ENCODE measurements at places on chromosomes 5 and 9.
A peak's percentile ranks its signal among the peaks of the same experiment; 100 is the strongest.

GRCh38 chr5:141094481-141095262, at the start of gene PCDHB2:
PCDHB2 (plus strand) TSS chr5:141094615; CDS start chr5:141094791, 176 bp downstream.
- H3K27ac ChIP-seq = no peak within 1 kb of the TSS
- no peaks in the 10 kb centered on the region for H3K27me3 ChIP-seq
- H3K36me3 ChIP-seq = no peaks in the 10 kb centered on the region
- H3K4me1 ChIP-seq = no peaks in the 10 kb centered on the region
- H3K4me3 ChIP-seq = peak within 1 kb of the TSS; percentile 22
- DNase-seq = no peak

DNA sequence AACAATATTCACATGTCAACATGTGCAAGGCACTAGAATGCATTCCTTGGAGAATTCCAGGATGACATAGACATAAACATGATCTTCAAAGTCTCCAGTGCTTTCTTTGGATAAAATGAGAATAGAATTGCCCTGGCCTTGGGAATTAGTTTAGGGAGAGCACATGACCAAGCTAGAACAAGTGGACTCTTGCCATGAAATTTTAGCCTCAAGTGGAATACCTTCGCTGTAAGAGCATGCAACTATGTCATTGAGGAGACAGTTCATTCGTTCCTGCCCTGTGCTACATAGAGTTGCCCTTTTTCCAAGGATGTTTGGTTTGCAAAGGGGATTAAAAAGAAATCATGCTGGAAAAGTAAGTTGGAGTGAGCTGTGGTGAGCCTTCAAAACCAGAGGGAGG, 42.7 kb downstream of the ZFAND5 start:
- H3K27ac ChIP-seq = no peak overlapping the region
- no peaks in the 10 kb centered on the region for H3K36me3 ChIP-seq
- no peaks in the 10 kb centered on the region for H3K27me3 ChIP-seq
- H3K4me3 ChIP-seq = no peak overlapping the region
- no peaks in the 10 kb centered on the region for H3K4me1 ChIP-seq

DNA sequence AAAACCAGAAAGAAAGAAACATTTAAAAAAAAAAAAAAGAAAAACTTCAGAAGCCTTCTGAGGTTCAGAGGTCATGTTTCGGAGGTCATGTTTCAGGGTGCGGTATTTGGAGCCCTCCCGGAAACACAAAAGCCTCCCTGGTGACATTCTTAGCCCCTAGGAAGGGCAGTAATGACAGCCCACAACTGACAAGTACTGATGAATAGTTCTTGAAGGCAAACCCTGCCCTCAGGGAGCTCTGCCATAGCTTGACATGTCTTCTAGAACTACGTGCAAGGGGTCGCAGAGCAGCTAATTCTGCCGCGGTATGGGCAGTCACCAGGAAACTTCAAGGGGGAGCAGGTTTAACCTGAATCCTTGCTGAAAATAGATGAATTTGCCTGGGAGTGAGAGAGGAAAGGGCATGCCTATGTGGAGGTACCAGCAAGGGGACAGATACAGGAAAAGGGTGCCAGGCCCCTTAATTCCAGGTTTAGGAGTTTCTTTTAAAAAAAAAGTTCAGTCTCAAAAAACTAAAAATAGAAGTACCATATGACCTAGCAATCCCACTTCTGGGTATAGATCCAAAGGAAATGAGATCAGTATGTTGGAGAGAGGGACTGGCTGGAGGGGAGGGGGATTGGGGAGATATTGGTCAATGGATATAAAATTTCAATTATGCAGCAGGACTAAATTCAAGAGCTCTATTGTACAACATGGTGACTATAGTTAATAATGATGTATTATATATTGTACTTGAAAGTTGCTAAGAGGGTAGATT, 98.4 kb downstream of the C9orf152 start:
- H3K27me3 ChIP-seq = no peaks in the 10 kb centered on the region
- H3K36me3 ChIP-seq = no peaks in the 10 kb centered on the region
- H3K27ac ChIP-seq = no peak overlapping the region
- no peak overlapping the region for H3K4me3 ChIP-seq
- DNase-seq = no peak
- H3K4me1 ChIP-seq = peaks cover 5% of the 10 kb centered on the region

GRCh38 chr5:76041863-76042262, 41.3 kb upstream of the SV2C start:
- no peaks in the 10 kb centered on the region for H3K4me1 ChIP-seq
- no peaks in the 10 kb centered on the region for H3K36me3 ChIP-seq
- H3K4me3 ChIP-seq = no peak overlapping the region
- H3K27ac ChIP-seq = no peak overlapping the region

GRCh38 chr9:126698251-126698650, 84.5 kb downstream of the LMX1B start:
- no peak overlapping the region for H3K4me3 ChIP-seq
- H3K4me1 ChIP-seq = no peaks in the 10 kb centered on the region
- H3K27me3 ChIP-seq = no peaks in the 10 kb centered on the region
- no peaks in the 10 kb centered on the region for H3K36me3 ChIP-seq
- H3K27ac ChIP-seq = no peak overlapping the region

DNA sequence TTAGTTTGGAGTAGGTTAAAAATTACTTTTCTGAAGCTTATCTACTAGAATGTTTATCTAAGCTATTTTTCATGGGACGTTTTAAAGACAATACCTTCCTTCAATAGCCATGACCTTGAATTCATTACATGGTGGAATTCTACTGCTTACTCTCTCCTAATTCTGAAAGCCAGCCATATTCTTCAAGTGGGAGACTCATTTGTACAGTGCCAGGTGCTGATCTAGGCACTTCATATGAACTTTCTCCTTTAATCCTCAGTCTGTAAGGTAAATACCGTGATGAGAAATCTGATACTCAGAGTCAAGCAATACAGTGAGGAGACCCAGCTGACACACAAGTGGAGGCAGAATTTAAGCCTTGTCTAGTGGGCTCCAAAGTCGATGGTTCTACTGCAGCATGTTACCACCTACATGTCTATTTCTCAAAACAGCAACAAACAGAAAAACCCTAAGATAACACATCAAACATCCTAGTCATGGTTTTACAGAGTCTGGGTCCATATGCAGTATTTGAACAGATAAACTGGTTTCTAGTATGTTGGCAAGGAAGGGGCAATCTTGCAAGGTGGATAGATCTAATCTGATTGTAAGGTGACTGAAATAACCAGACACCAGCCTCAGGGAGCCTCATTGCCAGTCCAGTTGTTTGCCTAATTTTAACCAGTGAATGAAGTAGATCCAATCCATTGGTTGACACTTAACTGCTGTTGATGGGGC, 243.7 kb downstream of the PIK3R1 start:
- no peaks in the 10 kb centered on the region for H3K36me3 ChIP-seq
- no peak overlapping the region for H3K27ac ChIP-seq
- H3K27me3 ChIP-seq = no peaks in the 10 kb centered on the region
- H3K4me1 ChIP-seq = peaks cover 4% of the 10 kb centered on the region
- DNase-seq = no peak

- no peaks in the 10 kb centered on the region for H3K36me3 ChIP-seq
- H3K4me3 ChIP-seq = no peak overlapping the region
- peaks cover 6% of the 10 kb centered on the region for H3K4me1 ChIP-seq
- H3K27me3 ChIP-seq = no peaks in the 10 kb centered on the region
- H3K27ac ChIP-seq = no peak overlapping the region
Observed at GRCh38 chr5:14528115-14528514, 53.5 kb upstream of the OTULINL start.

GRCh38 chr5:125868036-125868435, 555.2 kb upstream of the GRAMD2B start:
- no peak overlapping the region for H3K27ac ChIP-seq

GRCh38 chr5:41403846-41404245, 106.6 kb downstream of the PLCXD3 start:
- DNase-seq = no peak
- H3K27ac ChIP-seq = no peak overlapping the region
- no peak overlapping the region for H3K4me3 ChIP-seq
- H3K36me3 ChIP-seq = no peaks in the 10 kb centered on the region
- H3K27me3 ChIP-seq = no peaks in the 10 kb centered on the region

GRCh38 chr5:112878760-112879159, 17.7 kb downstream of the SRP19 start:
- no peaks in the 10 kb centered on the region for H3K36me3 ChIP-seq
- H3K27ac ChIP-seq = no peak overlapping the region
- DNase-seq = no peak
- H3K4me3 ChIP-seq = no peak overlapping the region
